Astrocyte (in vitro differentiated cells and primary cell): ENCODE measurements at places on chromosomes 3 and 15. TPM values are rescaled to one million over a fixed set of nuclear protein-coding genes. Genes with fewer than 3 reads are reported as not detected.

DNA sequence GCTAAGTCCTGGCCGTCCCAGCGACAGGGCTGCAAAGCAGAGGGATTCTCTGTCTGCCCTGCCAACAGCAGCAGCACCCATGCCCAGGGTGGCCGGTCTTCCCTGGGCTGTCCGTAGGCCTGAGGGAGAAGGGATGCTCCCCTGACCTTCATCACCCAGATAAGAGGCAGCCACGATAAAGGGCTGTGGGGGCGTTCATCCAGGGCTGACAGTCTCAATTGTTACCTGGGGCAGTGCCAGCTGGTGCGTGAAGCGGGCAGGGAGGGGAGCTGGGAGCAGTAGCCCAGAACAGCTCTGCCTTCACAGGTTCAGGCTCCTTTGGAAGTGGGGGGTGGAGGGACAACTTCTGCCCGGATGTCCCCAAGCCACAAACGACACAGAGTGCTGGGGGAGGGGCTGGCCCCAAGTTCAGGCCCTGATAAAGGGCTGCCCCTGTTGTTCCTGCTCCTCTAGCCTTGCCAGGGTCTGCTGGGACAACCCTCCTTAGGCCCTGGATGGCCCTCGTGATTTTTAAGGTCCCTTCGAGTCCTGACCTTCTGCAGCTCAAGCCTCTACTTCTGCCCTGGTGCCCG lies 94.7 kb downstream of the RAB11A start:
- no peak for DNase-seq
- H3K27ac ChIP-seq = no peak overlapping the region
- no peaks in the 10 kb centered on the region for H3K4me1 ChIP-seq
- H3K36me3 ChIP-seq = no peaks in the 10 kb centered on the region

DNA sequence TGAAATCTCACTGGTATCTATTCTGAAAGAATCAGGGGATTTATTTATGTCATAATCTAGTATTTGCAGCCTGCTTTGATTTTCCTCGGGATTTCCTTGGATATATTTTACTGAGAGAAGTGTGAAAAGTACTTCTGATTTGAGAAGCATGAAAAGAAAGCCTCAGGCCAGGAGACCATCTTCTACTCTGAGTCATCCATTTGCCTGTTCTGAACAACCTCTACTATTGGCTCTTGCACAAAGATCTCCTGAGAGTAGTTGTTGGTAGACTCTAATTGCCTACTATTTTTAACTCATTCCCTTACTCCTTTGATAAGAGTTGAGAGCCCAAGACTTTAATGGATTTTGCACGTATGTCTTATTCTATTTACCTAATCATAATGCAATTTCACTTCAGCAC lies 318.9 kb downstream of the BCHE start:
- H3K4me1 ChIP-seq = peaks cover 1% of the 10 kb centered on the region
- no peaks in the 10 kb centered on the region for H3K27me3 ChIP-seq
- no peak overlapping the region for H3K4me3 ChIP-seq
- no peaks in the 10 kb centered on the region for H3K36me3 ChIP-seq
- DNase-seq = peak; percentile 14
- H3K27ac ChIP-seq = no peak overlapping the region

GRCh38 chr15:75091814-75092213 lies 68.4 kb downstream of the PPCDC start:
- DNase-seq = peak; percentile 57
- no peaks in the 10 kb centered on the region for H3K4me1 ChIP-seq
- no peak overlapping the region for H3K4me3 ChIP-seq
- no peaks in the 10 kb centered on the region for H3K27me3 ChIP-seq

DNA sequence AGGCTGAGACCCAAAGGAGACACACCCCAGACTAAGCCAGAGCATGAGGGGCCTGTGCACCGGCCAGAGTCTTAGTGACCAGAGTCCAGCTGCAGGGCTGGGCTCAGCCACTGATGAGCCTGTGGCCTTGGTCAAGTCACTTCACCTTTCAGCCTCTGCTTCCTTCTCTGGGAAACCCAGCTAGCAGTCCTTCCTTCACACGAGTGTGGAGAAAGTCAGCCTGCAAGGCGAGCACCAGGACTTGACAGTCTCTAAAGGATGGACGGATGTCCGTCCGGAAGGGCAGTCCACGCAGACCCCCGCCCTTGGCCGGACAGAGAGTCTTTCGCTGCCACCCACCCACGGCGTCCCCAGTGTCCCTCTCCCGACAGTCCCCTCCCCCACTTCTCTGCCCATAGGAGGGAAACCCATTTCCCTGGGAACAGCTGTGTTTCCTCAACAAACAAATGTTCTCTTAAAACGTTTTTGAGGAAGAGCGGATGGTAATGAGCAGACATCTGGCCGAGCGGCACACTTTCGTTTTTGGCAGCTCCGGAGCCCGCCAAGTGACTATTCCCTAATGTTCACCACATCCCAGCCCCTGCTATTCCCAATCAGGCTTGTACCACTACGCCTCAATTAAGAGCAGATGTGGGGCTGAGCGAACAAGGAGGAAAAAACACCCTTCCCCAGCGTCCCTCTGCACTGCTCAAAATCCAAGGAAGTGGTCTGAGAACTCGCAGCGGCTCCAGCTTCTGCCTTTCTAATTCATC lies 129.1 kb upstream of the SMAD3 start:
- no peaks in the 10 kb centered on the region for H3K27me3 ChIP-seq
- peaks cover 16% of the 10 kb centered on the region for H3K4me1 ChIP-seq
- DNase-seq = no peak
- no peaks in the 10 kb centered on the region for H3K36me3 ChIP-seq
- no peak overlapping the region for H3K27ac ChIP-seq
- H3K4me3 ChIP-seq = peak overlapping the region; percentile 21

GRCh38 chr15:83940136-83940535 lies 286.2 kb downstream of the ADAMTSL3 start:
- no peak overlapping the region for H3K27ac ChIP-seq
- H3K4me3 ChIP-seq = no peak overlapping the region
- no peaks in the 10 kb centered on the region for H3K27me3 ChIP-seq
- no peaks in the 10 kb centered on the region for H3K4me1 ChIP-seq
- no peaks in the 10 kb centered on the region for H3K36me3 ChIP-seq

Gene GLT8D1
- 78.2 and 95.5 TPM in 2 replicates for total RNA-seq

GRCh38 chr3:13011573-13012220 lies 61.5 kb downstream of the IQSEC1 start:
- H3K4me1 ChIP-seq = peaks cover 14% of the 10 kb centered on the region
- no peak for DNase-seq

Gene CLDN11
- 0.22 and 0.70 TPM in 2 replicates for total RNA-seq

DNA sequence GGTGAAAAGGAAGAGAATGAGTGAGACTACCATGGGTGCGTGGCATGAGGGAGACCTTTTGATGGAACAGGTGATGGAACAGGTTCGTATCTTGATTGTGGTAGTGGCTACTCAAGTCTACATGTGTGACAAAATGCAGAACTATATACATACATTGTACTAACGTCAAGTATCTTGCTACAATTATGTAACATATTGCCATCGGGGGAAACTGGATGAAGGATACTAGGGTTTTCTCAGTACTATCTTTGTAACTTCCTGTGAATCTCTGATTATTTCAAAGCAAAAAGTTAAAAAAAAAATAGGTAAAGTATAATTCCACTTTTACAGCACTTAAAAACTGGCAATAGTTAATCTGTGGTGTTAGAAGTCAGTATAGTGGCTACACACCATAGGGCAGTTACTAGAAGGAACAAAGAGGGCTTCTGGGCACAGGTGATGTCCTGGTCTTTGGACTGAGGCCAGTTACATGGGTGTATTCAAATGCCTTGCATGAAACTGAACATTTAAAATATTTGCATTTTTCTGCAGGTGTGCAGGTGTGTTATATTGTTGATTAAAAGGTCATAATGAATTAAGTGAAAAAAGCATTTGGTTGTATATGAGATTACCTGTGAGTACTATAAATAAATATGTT lies 61.4 kb downstream of the LRRK1 start:
- no peaks in the 10 kb centered on the region for H3K36me3 ChIP-seq
- H3K4me3 ChIP-seq = no peak overlapping the region
- H3K27ac ChIP-seq = no peak overlapping the region
- no peaks in the 10 kb centered on the region for H3K4me1 ChIP-seq

DNA sequence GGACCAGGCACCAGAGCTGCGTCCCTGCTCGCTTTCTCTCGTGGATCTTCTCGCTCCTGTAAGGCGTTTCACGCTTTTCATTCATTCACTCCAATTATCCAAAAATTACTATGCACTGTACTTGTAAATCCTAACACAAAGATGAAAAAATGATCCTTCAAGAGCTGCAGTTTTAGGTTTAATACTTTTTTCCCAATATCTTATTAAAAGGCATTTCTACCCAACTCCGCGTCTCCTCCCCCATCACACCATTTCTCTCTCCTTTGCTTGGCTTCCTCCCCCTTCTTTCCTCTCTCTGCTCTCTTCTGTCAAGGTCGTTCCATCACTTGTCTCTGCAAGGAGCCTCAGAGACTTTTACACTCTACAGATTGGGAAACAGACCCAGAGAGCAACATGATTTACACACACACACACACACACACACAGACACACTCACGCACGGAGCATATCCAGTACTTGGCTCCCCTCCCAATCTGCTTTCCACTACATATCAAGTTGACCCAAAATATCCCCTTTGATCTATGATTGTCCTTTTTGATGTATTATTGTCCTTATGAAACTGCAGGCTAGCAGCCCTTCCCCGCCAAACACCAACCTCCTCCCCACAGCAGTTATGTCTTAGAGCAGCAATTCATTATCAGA lies 479 bp upstream of the CLDN1 start:
- no peak overlapping the region for H3K27ac ChIP-seq
- H3K27me3 ChIP-seq = no peaks in the 10 kb centered on the region
- no peak for DNase-seq
- H3K36me3 ChIP-seq = no peaks in the 10 kb centered on the region

- no peak overlapping the region for H3K4me3 ChIP-seq
- no peaks in the 10 kb centered on the region for H3K36me3 ChIP-seq
- H3K27me3 ChIP-seq = peaks cover 49% of the 10 kb centered on the region
- no peaks in the 10 kb centered on the region for H3K4me1 ChIP-seq
- DNase-seq = no peak
- no peak overlapping the region for H3K27ac ChIP-seq
Measured at GRCh38 chr15:79088426-79089205, 2.0 kb downstream of the RASGRF1 start.

DNA sequence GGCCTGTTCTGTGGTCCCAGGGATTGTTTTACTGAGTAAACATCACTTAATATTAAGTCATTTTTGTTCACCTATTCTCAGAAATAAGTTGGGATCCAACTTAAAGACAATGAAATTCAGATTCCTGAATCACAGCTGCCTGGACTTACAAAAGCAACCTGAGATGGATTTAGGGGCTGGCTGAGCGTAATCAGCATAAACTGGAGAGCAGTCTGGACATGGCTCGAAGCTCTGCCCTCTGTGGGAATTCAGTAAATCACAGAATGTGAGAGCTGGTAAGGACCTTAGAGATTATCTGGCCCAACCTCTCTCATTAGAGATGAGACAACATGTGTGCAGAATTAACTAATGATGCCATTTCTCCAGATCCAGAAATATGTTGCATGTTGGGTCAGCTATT lies 23.7 kb downstream of the CCDC80 start:
- no peak overlapping the region for H3K4me3 ChIP-seq
- H3K27ac ChIP-seq = no peak overlapping the region
- peaks cover 8% of the 10 kb centered on the region for H3K4me1 ChIP-seq
- peaks cover 63% of the 10 kb centered on the region for H3K36me3 ChIP-seq
- DNase-seq = no peak

DNA sequence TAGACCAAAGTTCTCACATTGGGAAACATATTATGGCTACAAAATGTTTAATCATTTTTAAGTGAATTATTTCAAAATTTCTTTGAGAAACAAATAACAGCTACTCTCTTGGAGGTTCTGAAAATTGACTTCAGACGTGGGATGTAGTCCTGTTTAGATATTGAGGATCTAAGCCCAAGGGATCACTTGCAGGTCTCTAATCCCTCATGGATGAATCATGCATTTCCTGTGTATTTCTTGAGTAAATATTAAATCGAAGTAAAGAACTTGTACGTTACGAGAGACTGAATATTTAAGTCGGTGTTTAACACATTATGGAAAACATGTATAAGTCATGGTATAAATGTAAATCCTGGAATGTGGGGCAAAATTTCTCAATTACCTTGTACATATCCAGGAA lies 119.8 kb downstream of the EPHA3 start:
- peaks cover 3% of the 10 kb centered on the region for H3K4me1 ChIP-seq
- DNase-seq = peak; percentile 19
- no peaks in the 10 kb centered on the region for H3K27me3 ChIP-seq
- H3K36me3 ChIP-seq = no peaks in the 10 kb centered on the region
- no peak overlapping the region for H3K4me3 ChIP-seq

DNA sequence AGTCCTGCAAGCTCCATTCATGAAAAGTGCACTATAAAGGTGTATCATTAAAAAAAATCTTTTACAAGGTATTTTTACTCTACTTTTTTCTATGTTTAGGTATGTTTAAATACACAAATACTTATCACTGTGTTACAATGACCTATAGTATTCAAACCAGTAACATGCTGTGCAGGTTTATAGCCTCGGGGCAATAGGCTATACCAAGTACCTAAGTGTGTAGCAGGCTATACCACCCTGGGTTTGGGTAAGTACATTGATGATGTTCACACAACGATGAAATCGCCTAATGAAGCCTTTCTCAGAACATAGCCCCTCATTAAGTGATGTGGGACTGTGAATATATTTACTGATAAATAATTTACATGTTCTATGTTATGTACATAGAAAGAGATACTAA lies 104.6 kb downstream of the ATP1B3 start:
- no peak overlapping the region for H3K4me3 ChIP-seq
- DNase-seq = no peak
- no peak overlapping the region for H3K27ac ChIP-seq
- H3K4me1 ChIP-seq = no peaks in the 10 kb centered on the region

Gene PDE8A
- total RNA-seq = 16.3 and 18.0 TPM in 2 replicates

DNA sequence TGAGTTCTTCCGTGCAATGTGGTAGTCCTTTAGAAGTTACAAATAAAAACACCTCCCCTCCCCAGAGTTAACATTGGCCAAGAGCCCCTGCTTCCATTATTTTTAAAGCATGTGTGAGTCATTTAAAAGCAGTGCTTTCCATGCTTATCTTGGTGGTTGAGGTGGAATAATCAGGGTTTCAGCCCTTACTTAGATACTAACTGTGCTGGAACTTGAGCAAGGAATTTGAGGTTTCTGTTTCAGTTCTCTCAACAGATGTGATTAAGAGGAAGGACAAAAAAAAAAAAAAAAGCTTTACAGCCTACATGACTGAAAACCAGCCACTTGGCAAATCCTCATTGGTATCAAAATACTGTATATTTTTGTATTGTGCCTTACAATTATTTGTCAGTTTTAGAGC lies 64.5 kb downstream of the CGNL1 start:
- H3K27ac ChIP-seq = no peak overlapping the region
- H3K36me3 ChIP-seq = no peaks in the 10 kb centered on the region
- peaks cover 17% of the 10 kb centered on the region for H3K4me1 ChIP-seq
- DNase-seq = peak; percentile 98
- H3K27me3 ChIP-seq = no peaks in the 10 kb centered on the region

DNA sequence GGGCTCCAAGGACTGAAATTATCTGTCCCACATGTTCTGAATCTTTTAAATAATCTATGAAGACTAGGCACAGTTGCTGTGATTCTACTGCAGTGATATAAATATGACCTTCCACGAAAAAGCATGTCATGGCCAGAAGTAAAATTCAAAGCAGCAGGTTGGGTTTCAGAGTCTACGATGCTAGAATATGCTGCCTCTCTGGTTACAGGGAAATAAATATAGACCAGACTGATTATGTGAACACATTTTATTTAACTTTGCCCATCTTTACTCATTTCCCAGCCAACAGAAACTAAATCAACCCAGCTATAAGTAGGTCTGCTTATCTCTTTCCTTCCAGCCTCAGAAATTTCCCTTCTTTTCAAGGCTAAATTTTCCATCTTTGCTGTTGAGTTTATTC lies 19.9 kb upstream of the TM6SF1 start:
- no peaks in the 10 kb centered on the region for H3K36me3 ChIP-seq
- DNase-seq = no peak
- H3K27me3 ChIP-seq = no peaks in the 10 kb centered on the region
- no peak overlapping the region for H3K4me3 ChIP-seq
- H3K27ac ChIP-seq = no peak overlapping the region
